Heart right ventricle (tissue), 16 donors: ENCODE measurements at places on chromosomes 4 and X. TPM values are rescaled to one million over a fixed set of nuclear protein-coding genes. Genes with fewer than 3 reads are reported as not detected.
A peak's percentile ranks its signal among the peaks of the same experiment; 100 is the strongest.

The SMPX gene
- 681 TPM for total RNA-seq

The ATG4A gene
- total RNA-seq: 20.5 TPM

The CYBB gene
- total RNA-seq: 5.8 TPM

The PLK4 gene
- 0.51 TPM for total RNA-seq

The CLNK gene
- total RNA-seq: not detected

The GNRHR gene
- total RNA-seq: not detected

The SPANXN4 gene
- total RNA-seq: not detected

The VCX gene
- not detected for total RNA-seq

The AKAP14 gene
- not detected for total RNA-seq

The NPY5R gene
- total RNA-seq: 0.23 TPM

The DUX4 gene
- total RNA-seq: not detected

The HAUS3 gene
- 6.8 TPM for total RNA-seq

The CSAG2 gene
- total RNA-seq: not detected

The ASB5 gene
- total RNA-seq: 3.6 TPM

DNA sequence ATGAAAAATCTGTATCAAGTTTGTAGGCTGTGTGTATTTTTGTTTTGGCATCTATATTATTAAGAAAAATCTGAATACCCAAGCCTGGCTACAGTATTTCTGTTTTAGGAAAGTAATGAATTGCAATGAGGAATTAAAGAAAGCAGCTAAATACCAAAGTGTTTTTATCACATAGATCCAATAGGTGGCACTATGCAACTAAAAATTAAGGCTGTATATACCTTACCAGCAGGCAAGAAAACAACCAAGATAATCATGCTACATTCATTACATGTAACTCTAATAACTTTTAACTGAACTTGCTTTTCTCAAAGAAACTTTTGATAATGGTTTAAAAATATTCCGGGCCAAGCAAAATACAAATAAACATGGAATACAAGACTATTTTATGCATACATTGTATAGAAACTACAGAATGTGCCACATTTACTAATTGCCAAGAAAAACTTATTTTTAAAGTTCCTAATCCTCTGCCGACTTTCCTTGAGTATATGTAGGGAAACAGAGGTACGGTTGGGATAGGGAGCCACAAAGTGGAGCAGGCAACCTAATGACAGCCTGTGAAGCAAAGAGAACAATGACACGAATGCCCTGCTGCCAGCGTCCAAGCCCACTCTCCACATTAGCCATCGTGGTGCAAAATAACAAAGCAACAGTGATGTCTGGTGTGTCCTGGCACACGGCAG, 63.7 kb downstream of the SEC24D start:
- DNase-seq: no peak
- no peaks in the 10 kb centered on the region for H3K27me3 ChIP-seq
- H3K27ac ChIP-seq: peak overlapping the region; percentile 45
- H3K4me1 ChIP-seq: peaks cover 78% of the 10 kb centered on the region

DNA sequence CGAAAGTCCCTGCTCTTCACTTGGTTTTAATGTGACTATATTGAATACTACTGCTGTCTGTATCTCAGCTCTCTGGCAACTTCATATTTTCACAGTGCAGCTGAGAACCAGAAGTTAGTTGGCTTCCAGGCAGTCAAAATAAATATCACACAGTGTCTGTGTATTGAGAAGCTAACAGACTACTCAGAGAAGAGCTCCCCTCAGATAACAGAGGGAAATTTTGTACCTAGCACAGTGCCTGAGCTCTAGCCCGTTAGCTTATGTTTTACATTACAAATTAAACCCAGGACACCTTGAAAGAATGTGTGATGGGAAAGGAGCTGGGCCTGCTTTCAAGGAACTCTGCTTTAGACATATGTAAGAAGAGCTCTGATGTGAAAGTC, 22.7 kb downstream of the JADE1 start:
- DNase-seq: no peak
- peak overlapping the region; percentile 8 for H3K27ac ChIP-seq
- no peaks in the 10 kb centered on the region for H3K27me3 ChIP-seq
- H3K4me1 ChIP-seq: peaks cover 39% of the 10 kb centered on the region
- H3K36me3 ChIP-seq: no peaks in the 10 kb centered on the region
- no peak overlapping the region for H3K4me3 ChIP-seq

GRCh38 chr4:139492429-139492828, 38.5 kb downstream of the RAB33B start:
- no peak overlapping the region for H3K4me3 ChIP-seq
- no peaks in the 10 kb centered on the region for H3K36me3 ChIP-seq
- no peaks in the 10 kb centered on the region for H3K27me3 ChIP-seq
- DNase-seq: no peak
- H3K4me1 ChIP-seq: no peaks in the 10 kb centered on the region
- no peak overlapping the region for H3K27ac ChIP-seq

DNA sequence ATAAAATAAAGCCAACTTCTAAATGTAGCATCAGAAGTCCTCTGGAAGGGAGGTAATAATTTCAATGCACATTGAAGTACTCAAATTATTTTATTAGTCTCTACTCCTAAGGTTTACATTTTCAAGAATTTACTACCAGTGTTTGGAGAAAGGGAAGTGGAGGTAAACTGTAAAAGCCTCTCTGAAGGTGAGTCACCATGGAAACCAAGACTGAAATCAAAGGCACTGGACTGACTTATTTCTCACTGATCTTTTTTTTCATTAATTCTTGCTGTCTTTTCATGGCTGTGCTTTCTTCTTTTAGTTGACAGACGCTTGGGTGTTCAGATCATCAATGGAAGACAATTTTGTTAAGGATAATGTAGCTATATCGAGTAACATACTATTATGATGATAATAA, 9.7 kb downstream of the SLC39A8 start:
- H3K4me3 ChIP-seq: no peak overlapping the region
- H3K27ac ChIP-seq: no peak overlapping the region
- H3K36me3 ChIP-seq: no peaks in the 10 kb centered on the region

- peaks cover 11% of the 10 kb centered on the region for H3K4me1 ChIP-seq
- H3K36me3 ChIP-seq: no peaks in the 10 kb centered on the region
- no peaks in the 10 kb centered on the region for H3K27me3 ChIP-seq
- H3K27ac ChIP-seq: no peak overlapping the region
- no peak overlapping the region for H3K4me3 ChIP-seq
Observed at GRCh38 chrX:48934581-48935300, 15.9 kb upstream of the PIM2 start.

DNA sequence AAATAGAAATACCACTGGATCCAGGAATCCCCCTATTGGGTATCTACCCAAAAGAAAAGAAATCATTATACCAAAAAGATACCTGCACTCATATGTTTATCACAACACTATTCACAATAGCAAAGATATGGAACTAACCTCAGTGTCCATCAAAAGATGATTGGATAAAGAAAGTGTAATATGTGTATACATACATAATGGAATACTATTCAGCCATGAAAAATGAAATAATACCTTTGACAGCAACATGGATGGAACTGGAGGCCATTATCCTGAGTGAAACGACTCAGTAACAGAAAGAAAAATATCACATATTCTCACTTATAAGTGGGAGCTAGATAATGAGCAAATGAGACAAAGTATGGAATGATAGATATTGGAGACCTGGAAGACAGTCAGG, 74.2 kb upstream of the TLR3 start:
- no peaks in the 10 kb centered on the region for H3K27me3 ChIP-seq
- H3K4me1 ChIP-seq: no peaks in the 10 kb centered on the region
- DNase-seq: no peak
- no peak overlapping the region for H3K27ac ChIP-seq

DNA sequence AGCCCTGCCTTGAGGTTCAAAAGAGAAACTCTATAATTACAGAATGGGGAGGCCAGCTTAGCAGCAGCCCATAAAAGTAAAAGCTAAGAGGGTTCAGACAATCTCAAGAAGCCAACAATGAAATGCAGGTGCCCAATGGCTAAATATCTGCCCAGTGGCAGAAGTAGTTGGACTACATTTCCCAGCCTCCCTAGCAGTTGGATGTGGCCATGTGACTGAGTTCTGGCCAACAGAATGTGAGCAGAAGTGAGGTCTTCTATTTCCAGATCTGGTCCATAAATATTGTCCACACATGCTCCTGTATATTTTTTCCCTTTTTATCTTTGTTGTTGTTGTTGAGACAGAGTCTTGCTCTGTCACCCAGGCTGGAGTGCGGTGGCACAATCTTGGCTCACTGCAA, 127.9 kb upstream of the NHS start:
- H3K4me1 ChIP-seq: no peaks in the 10 kb centered on the region
- DNase-seq: no peak
- no peak overlapping the region for H3K27ac ChIP-seq
- H3K4me3 ChIP-seq: no peak overlapping the region
- no peaks in the 10 kb centered on the region for H3K27me3 ChIP-seq

GRCh38 chr4:186587416-186588018, 32.1 kb upstream of the MTNR1A start:
- peaks cover 6% of the 10 kb centered on the region for H3K4me1 ChIP-seq
- DNase-seq: peak; percentile 62
- H3K27me3 ChIP-seq: no peaks in the 10 kb centered on the region
- H3K4me3 ChIP-seq: no peak overlapping the region
- H3K27ac ChIP-seq: no peak overlapping the region

DNA sequence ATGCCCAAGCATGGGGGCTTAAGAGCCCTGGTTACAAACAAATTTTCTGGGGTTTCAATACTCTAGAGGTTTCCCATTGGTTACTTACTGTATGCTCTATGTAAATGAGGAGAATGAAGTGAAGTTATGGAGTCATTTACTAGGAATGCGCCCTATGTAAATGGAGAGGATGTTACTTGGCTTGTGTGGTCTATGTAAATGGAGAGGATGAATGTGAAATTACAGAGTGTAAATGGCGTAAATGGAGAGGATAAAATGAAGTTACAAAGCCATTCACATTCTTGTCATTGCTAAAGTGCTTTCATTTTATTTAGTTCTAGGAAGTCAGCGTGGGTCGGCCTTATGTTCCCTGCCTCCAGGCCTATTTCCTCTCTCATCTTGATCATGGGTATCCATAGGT, 810.5 kb upstream of the ADGRL3 start:
- DNase-seq: no peak
- H3K4me1 ChIP-seq: no peaks in the 10 kb centered on the region
- H3K4me3 ChIP-seq: no peak overlapping the region

GRCh38 chrX:130676861-130677260, 226.1 kb downstream of the ENOX2 start:
- no peaks in the 10 kb centered on the region for H3K4me1 ChIP-seq
- DNase-seq: no peak
- H3K27ac ChIP-seq: no peak overlapping the region
- H3K4me3 ChIP-seq: no peak overlapping the region
- no peaks in the 10 kb centered on the region for H3K36me3 ChIP-seq

- no peak overlapping the region for H3K4me3 ChIP-seq
- H3K36me3 ChIP-seq: peaks cover 32% of the 10 kb centered on the region
- H3K4me1 ChIP-seq: peaks cover 20% of the 10 kb centered on the region
- no peak for DNase-seq
- no peaks in the 10 kb centered on the region for H3K27me3 ChIP-seq
Observed at GRCh38 chr4:89245459-89245858, 62.1 kb downstream of the GPRIN3 start.

DNA sequence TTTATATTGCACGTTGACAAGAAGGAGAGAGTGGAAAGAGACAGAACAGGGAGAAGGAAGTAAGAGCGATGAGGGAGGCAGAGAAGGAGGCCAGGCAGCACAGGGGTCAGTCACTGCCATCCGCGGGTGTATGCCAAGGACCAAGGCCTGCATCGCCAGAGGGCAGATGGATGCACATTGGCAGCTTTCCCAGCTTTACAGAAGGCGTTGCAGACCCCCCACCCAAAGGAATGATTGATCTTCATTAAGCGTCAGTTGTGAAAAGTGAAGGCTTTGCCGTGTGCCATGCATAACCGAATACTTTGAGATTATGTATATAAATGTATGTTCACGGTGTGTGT, 21.6 kb downstream of the PIGG start:
- H3K27ac ChIP-seq: no peak overlapping the region

- H3K27ac ChIP-seq: no peak overlapping the region
- no peaks in the 10 kb centered on the region for H3K36me3 ChIP-seq
- DNase-seq: no peak
- no peaks in the 10 kb centered on the region for H3K27me3 ChIP-seq
Observed at GRCh38 chr4:38278255-38278654, 318.1 kb downstream of the PTTG2 start.

GRCh38 chr4:41318839-41319530, 62.3 kb downstream of the UCHL1 start:
- H3K27ac ChIP-seq: no peak overlapping the region
- no peaks in the 10 kb centered on the region for H3K27me3 ChIP-seq
- peaks cover 7% of the 10 kb centered on the region for H3K4me1 ChIP-seq
- H3K4me3 ChIP-seq: no peak overlapping the region
- no peaks in the 10 kb centered on the region for H3K36me3 ChIP-seq

GRCh38 chr4:173159791-173160190, 8.8 kb upstream of the GALNT7 start:
- H3K27ac ChIP-seq: no peak overlapping the region
- DNase-seq: no peak
- H3K4me1 ChIP-seq: no peaks in the 10 kb centered on the region
- no peaks in the 10 kb centered on the region for H3K36me3 ChIP-seq
- no peak overlapping the region for H3K4me3 ChIP-seq

- H3K27me3 ChIP-seq: no peaks in the 10 kb centered on the region
- no peak overlapping the region for H3K27ac ChIP-seq
- no peaks in the 10 kb centered on the region for H3K36me3 ChIP-seq
- no peak overlapping the region for H3K4me3 ChIP-seq
- H3K4me1 ChIP-seq: no peaks in the 10 kb centered on the region
- no peak for DNase-seq
Observed at GRCh38 chr4:133440404-133440803, 291.3 kb downstream of the PCDH10 start.

GRCh38 chr4:21848021-21848420, 100.6 kb downstream of the KCNIP4 start:
- H3K4me1 ChIP-seq: no peaks in the 10 kb centered on the region
- H3K27me3 ChIP-seq: no peaks in the 10 kb centered on the region
- no peak overlapping the region for H3K27ac ChIP-seq
- DNase-seq: no peak
- H3K36me3 ChIP-seq: no peaks in the 10 kb centered on the region
- no peak overlapping the region for H3K4me3 ChIP-seq

DNA sequence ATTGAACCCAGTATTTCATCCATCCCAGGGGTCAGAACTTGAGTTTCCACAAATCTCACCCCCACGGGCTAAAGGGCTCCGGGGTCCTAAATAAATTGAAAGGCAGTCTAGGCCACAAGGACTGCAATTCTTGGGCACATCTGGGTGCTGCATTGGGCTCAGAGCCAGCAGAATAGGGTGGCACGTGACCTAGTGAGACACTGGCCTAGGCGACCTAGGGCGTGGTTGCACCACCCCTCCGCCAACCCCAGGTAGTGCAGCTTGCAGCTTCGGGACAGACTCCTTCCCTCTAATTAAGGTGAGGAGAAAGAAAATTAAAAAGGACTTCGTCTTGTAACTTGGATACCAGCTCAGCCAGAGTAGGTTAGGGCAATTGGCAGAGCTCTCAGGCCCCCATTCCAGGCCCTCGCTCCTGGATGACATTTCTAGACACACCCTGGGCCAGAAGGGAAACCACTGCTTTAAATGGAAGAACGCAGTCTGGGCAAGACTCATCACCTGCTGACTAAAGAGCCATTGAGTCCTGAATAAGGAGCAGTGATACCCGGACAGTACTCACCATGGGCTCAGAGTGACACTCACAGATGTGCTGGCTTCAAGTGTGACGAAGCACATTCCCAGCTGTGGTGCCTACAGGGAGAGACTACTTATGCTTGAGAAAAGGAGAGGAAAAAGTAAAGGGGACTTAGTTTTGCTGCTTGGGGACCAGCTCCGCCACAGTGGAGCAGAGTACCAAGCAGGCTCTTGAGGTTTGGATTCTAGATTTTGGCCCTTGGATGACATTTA, 735.4 kb downstream of the FSTL5 start:
- H3K4me3 ChIP-seq: no peak overlapping the region
- no peak for DNase-seq
- H3K27ac ChIP-seq: no peak overlapping the region
- H3K27me3 ChIP-seq: no peaks in the 10 kb centered on the region

- peaks cover 31% of the 10 kb centered on the region for H3K36me3 ChIP-seq
- no peaks in the 10 kb centered on the region for H3K4me1 ChIP-seq
- no peaks in the 10 kb centered on the region for H3K27me3 ChIP-seq
- DNase-seq: no peak
Observed at GRCh38 chr4:42464550-42465094, 67.3 kb downstream of the SHISA3 start.
